ENCODE measurements at places on chromosomes 1 and 21.

- no peak for DNase-seq
These were observed 45.0 kb downstream of the SLC19A1 start for GRCh38 chr21:45496968-45497845.

- DNase-seq = no peak
These were observed 184.7 kb upstream of the CACYBP start for GRCh38 chr1:174815036-174815435.

GRCh38 chr1:207417076-207417475 is 37.1 kb upstream of the CR2 start:
- no peak for DNase-seq

GRCh38 chr21:16218682-16219343 is 489.0 kb downstream of the USP25 start:
- DNase-seq = no peak

DNA sequence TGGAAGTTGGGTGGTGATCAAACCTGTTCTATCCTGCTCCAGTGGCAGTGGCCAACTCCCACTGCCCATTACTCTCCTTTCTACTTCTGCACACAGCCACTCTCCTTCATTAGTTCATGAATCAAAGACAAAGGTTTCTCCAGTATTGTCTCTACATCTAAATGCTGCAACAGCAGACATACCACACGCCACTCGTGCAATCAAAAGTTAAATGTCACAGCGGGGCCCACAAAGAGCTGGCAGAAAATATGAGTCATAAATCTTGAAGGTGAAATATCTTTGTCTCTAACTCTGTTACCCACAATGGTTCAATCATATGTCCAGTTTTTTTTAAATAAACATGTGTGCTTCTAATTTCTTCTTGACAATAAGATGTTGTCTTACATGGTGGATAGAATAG is 13.3 kb downstream of the APCS start:
- DNase-seq = no peak

DNA sequence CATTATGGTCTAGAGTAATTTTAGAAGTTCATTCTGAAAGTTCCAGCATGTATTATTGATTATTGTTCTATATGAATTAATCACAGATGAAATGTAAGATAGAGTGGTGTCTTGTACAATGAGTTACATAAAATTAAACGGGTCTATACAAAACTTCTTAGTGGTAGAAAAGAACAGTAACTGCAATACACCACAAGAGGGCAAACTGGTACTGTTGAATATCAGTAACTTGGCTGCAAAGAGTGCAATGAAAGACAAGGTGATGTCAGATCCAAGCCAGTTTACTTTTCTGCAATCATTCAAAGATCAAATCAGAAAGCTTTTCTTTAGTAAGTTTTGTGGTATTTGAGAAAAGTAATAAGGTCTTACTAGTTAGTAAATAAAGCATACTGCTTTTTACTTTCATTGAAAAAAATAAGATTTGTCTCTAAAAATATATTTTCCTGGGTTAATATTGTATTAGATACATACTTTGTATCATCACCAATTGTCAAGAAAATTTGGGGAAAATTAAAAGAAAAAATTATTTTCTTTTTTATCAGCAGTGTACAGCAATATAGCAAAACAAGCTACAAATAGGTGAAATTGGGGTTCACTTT is 66.4 kb upstream of the BTG3 start:
- no peak for DNase-seq

GRCh38 chr1:186806477-186806876 is 22.3 kb upstream of the PLA2G4A start:
- no peak for DNase-seq

DNA sequence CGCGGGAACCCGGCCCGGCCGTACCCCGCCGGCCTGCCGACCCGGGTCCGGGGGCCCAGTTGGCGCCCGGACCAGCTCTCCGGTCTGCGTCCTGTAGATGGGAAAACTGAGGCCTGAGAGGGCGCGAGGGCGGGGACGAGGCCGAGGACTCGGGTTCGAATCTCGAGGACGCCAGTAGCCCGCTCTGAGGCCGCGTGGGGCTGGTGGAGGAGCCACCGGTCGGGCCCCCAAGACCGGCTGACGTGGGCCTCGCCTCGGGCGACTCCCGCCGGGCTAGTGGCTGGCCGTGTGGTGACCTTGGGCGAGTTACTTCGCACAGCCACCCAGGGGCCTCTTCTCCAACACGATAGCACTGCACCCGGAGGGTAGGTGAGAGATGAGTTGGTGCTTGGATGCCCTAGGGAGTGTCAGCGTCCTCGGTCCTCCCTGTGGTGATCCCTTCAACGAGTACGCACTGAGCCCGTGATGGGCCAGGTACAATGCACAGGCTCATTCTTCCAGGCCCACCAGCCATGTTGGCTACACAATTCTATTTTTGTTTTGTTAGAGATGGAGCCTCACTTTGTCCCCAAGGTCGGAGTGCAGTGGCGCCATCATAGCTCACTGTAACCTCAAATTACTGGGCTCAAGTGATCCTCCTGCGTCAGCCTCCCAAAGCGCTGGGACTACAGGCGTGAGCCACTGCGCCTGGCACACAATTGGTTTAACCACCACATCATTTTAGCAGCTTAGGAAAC is 404 bp upstream of the SCMH1 start:
- no peak for DNase-seq

GRCh38 chr1:5649795-5650194 is 342.4 kb downstream of the NPHP4 start:
- no peak for DNase-seq

DNA sequence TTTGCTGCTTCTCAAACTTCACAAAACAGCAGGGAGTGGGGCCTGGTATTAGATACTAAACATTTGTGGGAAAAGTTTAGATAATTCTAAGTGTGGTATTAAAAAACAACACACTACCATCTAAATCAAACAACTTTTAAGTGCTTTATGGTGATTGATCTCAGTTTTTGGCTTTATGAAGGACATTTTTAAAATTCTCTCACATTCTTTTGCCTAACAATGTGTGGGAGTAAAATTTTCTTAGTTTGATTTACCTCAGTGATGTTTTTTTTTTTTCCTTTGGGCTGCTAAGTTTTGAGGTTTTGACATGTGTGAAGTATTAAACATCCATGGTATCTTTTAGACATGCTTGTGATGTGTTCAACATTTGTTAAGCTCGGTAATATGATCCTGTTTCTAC is 116.2 kb downstream of the DISP1 start:
- DNase-seq = no peak

DNA sequence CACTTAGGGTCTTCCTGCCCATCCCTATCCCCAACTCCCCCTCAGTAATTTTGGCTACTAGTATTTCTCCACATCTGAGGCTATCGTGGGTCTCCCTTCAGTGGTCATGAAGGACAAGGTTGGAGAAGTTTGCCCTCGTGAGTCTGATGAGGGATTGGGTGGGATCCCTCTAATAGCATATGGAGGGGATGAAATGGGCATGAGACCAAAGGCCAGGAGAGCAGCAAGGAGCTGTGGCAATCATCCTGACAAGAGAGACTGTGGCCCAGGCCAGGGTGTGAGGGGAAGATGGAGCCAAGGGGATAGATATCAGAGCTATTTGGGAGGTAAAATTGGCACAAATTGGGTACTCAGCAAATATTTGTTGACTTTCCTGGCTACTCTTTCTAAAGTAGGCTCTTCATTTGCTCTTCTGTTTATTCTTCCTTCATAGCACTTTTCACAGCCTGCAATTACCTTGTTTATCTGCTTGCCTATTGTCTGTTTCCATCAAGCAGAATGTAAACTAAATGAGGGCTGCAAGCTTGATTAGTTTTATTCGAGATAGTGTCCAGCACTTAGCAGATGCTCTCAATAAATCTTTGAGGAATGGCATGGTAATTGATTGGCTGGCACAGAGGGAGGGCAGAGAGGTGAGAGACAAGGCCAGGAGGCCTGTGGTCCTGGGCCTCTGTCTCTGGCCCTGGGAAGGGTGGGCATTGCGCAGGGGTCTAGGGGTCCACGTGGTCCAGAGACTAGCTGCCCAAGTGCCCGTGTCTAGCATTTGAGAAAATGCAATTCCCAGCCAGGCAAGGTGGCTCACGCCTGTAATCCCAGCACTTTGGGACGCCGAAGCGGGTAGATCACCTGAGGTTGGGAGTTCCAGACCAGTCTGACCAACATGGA is 1.5 kb upstream of the PLK3 start:
- DNase-seq = no peak

DNA sequence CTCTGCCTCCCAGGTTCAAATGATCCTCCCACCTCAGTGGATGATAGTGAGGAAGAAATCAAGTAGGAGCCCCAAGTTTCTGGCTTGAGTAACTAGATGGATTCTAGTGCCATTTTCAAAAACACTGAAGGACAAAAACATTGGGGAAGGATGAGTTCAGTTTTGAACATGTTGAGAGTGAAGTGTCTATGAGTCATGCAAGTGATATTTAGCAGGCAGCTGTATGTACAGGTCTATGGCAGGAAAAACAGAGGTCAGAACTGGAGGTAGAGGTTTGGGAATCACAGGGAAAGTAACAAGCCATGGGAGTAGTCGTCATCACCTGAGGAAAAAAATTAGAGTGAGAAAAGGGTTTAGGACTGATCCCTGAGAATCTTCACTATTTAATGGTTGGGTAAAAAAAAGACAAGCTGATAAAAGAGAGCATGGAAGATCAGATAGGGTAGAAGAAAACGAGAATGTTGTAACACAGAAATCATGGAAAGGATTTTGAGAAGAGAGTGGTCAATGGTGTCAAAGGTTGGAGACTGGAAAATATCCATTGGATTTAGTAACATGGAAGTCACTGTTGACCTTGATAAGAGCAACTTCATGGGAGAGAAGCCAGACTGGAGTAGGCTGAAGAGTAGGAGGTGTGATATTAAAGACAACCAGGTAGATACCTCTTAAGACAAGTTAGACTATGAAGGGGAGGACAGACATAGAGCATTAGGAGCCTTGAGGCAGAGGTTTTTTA is 53.1 kb downstream of the DIPK1A start:
- DNase-seq = no peak

DNA sequence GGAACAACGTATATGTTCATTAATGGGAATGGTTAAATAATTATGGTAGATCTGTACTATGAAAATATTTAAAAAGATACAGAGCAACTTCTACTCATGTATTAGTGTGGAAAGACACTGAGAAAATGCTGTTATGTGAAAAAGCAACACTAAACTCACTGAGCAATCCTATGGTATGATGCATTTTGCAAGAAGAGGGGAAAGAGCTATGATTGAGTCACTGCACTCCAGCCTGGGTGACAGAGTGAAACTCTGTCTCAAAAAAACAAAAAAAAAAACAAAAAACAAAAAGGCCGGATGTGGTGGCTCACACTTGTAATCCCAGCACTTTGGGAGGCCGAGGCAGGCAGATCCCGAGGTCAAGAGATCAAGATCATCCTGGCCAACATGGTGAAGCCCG is 44.4 kb downstream of the ATP5PO start:
- DNase-seq = no peak
